ENCODE measurements at places on chromosomes 5 and 9.

- DNase-seq: no peak
These were observed 14.5 kb downstream of the GABRA6 start for GRCh38 chr5:161700065-161700464.

- no peak for DNase-seq
These were observed 492 bp downstream of the RABL6 start for GRCh38 chr9:136808075-136808805.

DNA sequence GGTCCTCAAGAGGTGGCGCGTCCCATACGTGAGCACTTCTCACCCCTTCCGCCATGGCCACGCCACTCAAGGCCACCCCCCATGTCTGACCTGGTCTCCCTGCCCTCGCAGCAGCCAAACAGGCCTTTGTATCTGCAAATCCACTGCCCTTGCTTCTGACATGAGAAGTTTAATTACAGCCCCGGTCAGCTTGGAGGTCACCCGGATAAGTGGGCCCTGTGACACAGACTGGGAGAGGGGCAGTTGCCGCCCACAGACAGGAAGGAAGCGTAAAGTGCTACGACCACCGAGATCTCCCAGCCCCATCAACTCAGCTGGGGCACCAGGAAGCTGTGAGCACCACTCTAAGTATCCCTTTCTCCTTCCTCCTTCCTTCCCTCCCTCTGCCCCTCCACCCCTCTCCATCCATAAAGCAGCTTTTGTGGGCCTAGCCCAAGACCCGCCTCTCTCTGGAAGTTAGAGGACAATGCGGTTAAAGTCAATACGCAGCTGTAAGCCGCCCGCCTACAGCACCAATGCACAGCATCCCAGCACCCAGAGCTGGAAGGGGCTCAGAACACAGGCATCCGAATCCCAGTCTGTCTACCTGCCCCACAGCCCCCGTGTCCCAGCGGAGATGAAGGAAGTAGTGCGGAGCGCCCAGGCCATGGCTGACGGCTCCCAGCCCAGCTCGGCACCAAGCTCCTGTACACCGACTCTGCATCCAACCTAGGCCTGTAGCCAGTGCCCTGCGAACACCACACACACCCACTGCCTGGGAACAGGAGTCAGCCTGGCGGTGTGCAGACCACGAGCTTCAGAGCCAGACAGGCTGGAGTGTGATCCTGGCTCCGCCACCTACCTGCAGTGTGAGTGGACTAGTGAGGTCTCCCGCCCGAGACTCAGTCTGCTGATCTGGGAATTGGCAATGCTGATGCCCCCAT, 44.8 kb upstream of the RNF130 start:
- no peak for DNase-seq

- DNase-seq: no peak
These were observed 231.9 kb downstream of the AP3B1 start for GRCh38 chr5:78062645-78063044.
